ENCODE measurements at places on chromosomes 1 and 21. TPM values are rescaled to one million over a fixed set of nuclear protein-coding genes. Genes with fewer than 3 reads are reported as not detected.

The TRNP1 gene
- 1.6 TPM for polyA plus RNA-seq

The KLF17 gene
- polyA plus RNA-seq, result not detected

The ELAPOR1 gene
- polyA plus RNA-seq, result not detected

The NBL1 gene
- 13.0 TPM for polyA plus RNA-seq

Measured in psoas muscle (tissue), 8 donors.